ENCODE measurements at places on chromosomes 7 and 10.

DNA sequence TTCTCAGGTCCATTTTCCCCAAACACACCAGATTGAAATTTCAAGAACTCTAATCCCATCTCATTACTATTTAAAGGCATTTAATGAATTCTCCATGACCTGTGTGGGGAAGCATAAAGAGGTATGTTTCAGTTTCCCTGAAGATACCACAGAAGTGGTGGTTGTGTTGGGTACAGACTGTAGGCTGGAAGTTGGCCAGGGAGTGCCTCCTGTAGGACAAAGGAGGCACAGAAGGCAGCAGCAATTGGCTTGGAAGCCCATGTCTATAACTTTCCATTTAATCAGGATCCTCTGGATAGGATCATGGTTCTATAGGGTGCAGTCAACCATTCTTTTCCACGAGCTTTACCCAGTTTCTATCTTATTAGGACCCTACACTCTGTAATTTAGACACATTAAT, 8.6 kb upstream of the BET1 start:
- DNase-seq: no peak

GRCh38 chr7:148717266-148717793, 18.6 kb downstream of the CUL1 start:
- DNase-seq: no peak

DNA sequence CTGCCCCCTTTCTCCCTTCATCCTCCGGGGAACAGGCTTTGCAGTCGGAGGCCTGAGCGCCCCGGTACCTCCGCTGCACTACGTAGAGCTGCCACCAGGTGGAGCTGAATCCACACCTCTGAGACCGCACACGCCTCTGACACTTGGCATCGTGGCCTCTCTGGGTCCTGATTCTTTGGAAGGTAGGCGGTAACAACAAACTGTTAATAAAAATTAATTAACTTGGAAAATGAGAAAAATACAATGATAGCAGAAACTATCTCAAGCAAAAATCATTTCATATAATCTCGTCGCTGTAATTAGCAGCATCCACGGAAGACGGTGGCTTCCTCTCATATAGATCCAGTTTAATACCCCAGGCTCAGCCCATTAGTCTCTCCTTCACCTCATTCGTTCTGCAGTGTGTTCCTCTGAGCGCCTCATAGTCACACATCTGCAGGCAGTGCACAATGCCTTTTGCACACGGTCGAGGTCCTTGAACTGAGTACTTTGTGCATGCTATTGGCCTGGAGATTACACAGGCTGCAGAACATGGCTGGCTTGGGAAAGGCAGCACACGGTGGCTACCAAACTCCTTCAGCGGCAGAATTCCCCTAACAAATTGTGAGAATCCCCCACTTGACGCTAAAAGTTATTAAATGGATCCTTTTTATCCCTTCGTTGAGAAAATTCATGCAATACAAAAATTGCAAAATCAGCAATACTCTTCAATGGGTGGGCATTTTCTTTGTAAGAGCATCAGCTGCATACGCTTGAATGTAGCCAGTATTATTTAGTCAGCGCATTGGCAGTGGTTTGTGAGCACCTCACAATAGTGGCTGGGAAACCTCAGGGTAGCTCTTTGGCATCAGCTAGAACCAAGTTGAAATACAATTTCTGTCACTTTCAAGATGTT, 18.7 kb downstream of the OR9A2 start:
- DNase-seq: peak; percentile 88

- DNase-seq: no peak
These were observed 9.8 kb downstream of the ARHGAP12 start for GRCh38 chr10:31918671-31919409.

- DNase-seq: no peak
These were observed 17.2 kb downstream of the SFR1 start for GRCh38 chr10:104139221-104139620.

GRCh38 chr10:45091968-45092367, 91.2 kb downstream of the ZNF22 start:
- DNase-seq: no peak

GRCh38 chr10:90289037-90289436, 568.8 kb downstream of the HTR7 start:
- no peak for DNase-seq

DNA sequence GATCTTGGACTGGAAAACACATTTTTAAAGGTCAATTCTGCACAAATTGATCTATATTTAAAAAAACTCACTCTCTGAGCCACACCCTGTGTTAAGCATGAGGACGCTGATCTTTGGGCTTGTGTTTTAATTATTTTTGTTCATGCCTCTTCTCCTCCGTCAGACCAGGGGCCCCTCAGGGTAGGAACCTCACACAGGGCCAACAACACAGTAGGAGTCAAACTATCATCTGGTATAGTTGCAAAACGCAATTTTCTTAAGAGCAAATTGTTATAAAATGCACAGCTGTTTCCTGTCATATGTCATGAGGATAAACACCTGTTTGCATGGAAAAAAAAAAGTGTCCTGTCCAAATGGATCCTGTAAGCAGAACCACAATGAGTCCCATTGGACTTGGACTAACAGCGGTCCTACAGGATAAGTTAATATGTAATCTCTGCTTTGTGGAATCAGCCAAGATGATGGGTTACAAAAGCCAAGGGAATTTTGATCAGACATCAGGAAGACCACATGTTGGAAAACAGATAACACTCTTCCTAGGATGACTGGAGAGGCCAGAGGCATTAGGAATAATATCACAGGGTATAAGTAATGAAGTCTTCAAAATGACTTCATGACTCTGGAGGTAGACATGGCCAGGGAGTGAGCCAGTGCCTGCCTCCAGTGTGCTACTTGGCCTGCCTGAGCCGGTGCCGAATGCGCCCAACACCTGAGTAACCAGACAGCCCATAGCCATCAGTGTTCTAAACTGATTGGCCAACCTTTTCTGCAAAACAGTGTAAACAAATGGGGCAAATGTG, 184.9 kb upstream of the ADCY1 start:
- DNase-seq: no peak

- DNase-seq: no peak
These were observed 26.0 kb upstream of the PLEKHA1 start for GRCh38 chr10:122348512-122348911.

DNA sequence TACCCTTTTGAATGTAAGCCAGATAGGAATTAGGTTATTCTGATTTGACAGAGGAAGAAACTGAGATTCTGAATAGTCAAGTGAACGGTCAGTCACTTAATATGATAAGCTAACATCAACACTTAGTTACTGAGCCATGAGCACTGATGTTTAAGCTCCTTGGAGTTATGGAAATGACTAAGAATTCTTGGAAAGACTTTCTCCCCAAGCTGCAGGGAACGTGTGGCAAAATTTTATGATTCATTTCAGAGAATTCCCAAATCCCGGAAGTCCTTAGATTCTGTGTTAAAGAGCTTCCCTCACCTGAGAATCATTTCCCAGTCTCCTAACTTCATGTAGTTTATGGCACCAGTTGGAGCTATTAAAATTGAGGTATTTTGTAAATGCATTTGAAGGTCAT, 330.9 kb downstream of the XPNPEP1 start:
- DNase-seq: no peak

DNA sequence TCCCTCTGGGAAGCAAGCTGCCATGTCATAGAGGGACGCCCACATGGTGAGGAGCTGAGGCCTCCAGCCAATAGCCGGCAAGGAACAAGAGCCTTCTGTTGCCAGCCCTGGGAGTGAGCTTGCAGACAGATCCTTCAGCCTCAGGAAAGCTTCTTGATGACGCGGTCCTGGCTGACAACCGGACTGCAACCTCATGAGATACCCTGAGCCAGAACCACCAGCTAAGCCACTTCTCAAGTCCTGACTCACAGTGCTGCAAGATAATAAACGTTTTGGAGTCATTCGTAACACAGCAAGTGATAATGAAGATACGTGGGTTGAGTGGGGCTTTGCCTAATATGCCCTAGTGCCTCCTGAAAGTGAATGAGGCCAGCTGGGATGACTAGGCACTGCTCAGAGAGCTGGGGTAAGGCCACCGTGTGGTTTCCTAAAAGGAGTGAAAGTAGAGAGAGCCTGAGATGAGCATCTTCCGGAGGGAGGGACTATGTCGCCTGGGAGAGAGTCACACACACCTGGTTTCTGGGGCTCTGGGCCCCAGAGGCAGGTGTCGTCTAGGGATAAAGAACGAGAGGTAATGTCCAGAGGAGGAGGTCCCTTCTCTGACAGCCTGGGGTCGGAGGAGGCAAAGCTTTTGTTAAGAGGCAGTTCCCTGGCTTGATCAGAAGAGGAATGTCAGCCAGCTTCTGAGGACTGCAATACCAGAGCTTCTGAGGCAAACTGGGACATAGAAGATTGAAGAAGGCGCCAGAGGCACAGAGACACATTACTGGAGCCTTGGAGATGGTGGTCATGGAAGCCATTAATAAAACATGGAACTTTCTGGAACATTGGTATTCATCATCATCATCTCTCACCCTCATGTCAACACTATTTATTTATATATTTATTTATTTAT, 53.6 kb downstream of the PYROXD2 start:
- no peak for DNase-seq

- DNase-seq: no peak
These were observed 260.3 kb downstream of the ARHGAP12 start for GRCh38 chr10:31668326-31668725.

DNA sequence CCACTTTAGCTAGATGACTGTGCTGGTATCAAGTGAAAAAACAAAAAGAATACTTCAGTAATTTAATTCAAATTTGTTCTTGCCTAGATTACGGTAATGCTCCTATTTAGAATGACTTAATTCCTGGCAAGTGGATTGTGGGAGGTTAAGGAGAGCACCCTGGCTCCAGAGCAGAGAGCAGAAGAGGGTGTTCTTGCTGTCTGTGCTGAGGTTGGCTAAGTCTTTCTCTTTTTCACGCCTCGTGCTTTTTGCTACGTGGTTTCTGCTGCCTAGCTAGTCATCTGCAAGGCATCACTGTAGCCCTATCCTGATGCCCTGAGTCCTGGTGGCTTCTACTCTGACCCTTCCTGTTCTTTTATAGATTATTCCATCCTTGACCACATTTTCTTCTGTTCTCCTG, 101.4 kb downstream of the INSYN2A start:
- no peak for DNase-seq

- DNase-seq: no peak
These were observed 52.3 kb upstream of the KIAA1217 start for GRCh38 chr10:24156686-24157085.

- DNase-seq: no peak
These were observed 151.8 kb downstream of the SFMBT2 start for GRCh38 chr10:7258948-7259523.

DNA sequence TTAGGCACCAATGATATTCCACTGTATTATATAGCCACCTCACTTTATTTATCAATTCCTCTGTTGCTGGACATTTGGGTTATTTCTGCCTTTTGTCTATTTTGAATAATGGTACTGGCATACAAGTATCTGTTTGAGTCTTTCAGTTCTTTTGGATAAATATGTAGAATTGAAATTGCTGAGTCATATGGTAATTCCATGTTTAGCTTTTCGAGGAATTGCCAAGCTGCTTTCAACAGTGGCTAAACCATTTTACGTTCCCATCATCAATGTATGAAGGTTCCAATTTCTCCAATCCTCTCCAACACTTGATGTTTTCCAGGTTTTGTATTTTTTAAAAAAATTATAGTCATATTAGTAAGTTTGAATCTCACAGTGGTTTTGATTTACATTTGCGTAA, 42.3 kb downstream of the JMJD1C start:
- DNase-seq: no peak

GRCh38 chr10:110546077-110546476, 21.4 kb upstream of the SMC3 start:
- no peak for DNase-seq

DNA sequence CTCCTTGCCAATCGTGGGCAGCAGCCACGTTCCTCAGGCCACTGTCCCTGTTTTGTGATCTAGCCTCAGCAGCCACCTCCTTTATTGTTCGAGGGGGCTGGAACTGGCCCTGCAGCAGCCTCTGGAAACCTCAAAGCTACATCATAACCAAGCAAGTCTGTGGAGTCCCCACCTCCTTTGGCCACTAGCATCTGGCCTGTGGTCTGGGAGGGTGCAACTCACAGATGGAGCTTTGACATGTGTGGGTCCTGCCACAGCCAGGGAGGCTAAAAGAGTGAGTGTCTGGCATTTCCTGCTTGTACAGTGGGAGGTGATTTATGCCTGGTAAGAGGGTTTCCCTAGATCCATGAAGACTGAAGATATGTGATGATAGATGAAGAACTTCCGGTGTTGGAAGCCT, 32.3 kb upstream of the NUB1 start:
- DNase-seq: no peak

DNA sequence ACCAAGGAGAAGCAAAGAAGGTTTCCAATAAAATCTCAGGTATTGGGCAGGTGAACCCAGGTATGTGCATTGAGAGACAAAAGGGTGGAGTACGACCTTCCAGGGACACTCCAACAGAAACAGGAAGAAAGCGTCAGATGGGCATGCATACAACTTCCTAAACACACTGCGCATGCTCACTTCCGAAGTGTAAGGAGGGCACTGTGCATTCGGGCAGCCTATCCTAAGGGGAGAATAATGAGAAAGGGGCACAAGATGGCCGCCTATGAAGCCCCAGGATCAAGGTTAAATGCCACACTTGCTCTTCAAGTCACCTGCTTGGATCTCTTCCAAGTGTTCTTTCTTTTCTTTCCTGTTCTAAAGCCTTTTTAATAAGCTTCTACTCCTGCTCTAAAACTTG, 39.4 kb upstream of the PRSS1 start:
- no peak for DNase-seq

GRCh38 chr10:6713716-6714115, 133.6 kb upstream of the PRKCQ start:
- no peak for DNase-seq

- DNase-seq: no peak
These were observed 9.9 kb upstream of the ZNF212 start for GRCh38 chr7:149229526-149229925.

DNA sequence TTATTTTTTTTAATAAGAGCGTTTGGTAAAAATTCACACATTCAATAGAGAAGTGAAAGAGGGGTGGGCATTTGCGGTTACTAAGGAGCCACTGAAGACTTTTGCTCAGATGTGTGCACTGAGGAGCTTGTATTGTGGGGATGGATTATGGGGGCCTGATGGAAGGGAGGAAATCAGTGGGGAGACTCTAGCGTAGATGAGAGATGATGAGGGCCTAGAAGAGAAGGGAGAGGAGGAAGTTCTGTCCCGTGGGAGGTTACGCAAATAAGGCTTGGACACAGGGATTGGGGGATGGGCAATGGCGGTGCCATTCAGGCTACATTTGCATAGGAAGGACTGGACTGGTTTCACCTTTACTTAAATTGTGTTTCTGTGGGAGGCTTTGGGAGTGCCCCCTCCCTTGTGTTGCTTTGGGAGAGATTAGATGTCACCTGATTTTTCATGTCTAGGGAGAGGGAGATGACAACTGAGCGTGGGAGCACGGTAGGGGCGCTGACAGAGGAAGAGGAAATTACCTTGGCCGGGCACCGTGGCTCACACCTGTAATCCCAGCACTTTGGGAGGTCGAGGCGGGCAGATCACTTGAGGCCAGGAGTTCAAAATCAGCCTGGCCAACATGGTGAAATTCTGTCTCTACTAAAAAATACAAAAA, 2.2 kb upstream of the HIP1 start:
- peak; percentile 35 for DNase-seq

GRCh38 chr7:132321387-132321786, 254.9 kb downstream of the PLXNA4 start:
- no peak for DNase-seq

GRCh38 chr7:102175423-102176170, 111.1 kb upstream of the SH2B2 start:
- DNase-seq: no peak

- DNase-seq: no peak
These were observed 20.9 kb upstream of the MTPN start for GRCh38 chr7:135998081-135998480.

GRCh38 chr7:116545411-116545993, 20.7 kb downstream of the CAV1 start:
- DNase-seq: no peak

GRCh38 chr7:81040496-81040895, 121.6 kb upstream of the SEMA3C start:
- DNase-seq: no peak
